ENCODE measurements at places on chromosomes 1 and 21. TPM values are rescaled to one million over a fixed set of nuclear protein-coding genes. Genes with fewer than 3 reads are reported as not detected.

Gene AMY1A
- not detected for total RNA-seq

Gene LMX1A
- not detected for total RNA-seq

Gene RNU1-1
- 832 TPM for total RNA-seq

Gene PPIAL4G
- total RNA-seq = not detected

Gene CC2D1B
- total RNA-seq = 25.2 TPM

Gene GJB4
- total RNA-seq = 0.06 TPM

Gene PDE9A
- not detected for total RNA-seq

Gene CFHR1
- not detected for total RNA-seq

Gene SFN
- 1.8 TPM for total RNA-seq

Gene RIMS3
- 0.74 TPM for total RNA-seq

Gene ARHGAP29
- 54.9 TPM for total RNA-seq

Gene OLFML3
- 2.3 TPM for total RNA-seq

Gene PMF1
- 84.6 TPM for total RNA-seq

Gene MFSD2A
- 12.8 TPM for total RNA-seq

All from Daoy (cell line).